C1 segment of cervical spinal cord (tissue), 14 donors: ENCODE measurements at places on chromosomes 2 and 18.

DNA sequence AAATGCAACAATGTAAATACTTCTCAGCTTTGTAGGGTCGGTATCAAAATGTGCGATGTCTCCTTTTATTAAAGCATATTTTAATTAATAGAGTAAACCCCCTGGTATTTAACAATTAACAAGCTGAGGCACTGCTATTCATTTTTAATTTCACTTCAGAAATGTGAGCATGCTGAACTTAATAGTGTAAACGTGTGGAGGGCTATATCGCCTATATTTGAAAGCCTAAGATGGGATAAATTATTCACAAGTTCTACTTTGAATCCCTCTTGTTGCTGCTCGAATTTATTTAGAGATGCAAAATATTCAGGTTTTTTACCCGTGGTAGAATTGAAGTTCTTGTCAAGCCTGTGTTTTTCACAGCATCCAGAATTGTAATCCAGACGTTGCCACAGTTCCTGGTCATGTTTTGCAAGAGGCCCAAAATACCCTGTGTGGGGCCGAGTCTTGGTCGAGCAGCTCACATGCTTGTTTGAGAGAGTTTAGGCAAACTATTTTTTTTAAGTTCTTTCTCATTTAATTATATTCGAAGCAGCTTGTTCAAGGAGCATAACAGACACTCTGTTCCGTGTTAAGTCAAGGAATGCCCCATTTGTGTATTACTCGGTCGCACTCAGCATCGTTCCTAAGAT lies 2.5 kb downstream of the SALL3 start:
- DNase-seq, result no peak

- no peak for DNase-seq
Observed at GRCh38 chr2:19669559-19669958, 232.2 kb downstream of the TTC32 start.

DNA sequence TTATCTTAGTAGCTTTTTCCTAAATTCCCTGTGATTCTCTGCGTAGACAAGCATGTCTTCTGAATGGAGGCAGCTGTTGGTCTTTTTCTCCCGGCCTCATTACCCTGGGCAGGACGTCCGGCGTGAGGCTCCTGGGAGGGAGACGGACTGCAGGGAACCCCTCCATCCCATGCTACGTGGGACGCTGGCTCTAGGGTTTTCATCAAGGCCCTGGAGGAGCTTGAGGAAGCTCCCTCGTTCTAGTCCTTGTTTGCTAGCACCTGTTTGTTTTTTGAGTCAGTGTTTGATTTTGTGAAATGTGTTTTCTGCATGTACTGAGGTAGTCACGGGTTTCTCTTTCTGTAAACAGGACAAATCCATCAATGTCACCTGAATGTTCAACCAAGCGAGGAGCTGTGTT lies 99.3 kb upstream of the TMEM18 start:
- DNase-seq, result no peak

DNA sequence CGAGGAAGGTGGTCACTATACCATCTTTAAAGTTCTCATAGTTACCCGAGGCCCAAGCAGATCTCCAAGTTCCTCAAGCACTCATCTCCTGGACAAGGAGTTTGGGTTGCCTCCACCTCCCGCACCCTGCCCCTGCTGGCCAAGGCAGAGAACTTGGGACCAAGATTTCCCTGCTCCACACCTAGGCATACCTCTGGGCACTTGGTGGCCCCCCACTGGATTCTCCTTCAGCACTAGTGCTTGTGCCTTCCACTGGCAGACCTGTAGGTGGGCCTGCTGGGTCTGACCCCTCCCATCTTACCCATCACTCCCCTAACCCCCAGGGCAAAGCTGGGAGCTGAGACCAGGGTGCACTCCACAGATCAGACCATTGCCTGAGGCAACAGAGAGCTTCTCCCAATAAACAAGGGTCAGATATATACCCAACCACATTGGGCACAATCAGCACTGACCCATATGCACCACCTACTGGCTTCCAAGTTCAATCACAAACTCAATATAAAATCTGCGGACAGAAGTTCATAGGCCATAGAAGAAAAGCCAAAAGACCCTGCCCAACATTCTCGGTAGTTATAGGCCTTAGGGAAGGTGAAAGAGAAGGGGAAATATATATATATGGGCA lies 244.2 kb downstream of the EXOC6B start:
- no peak for DNase-seq

GRCh38 chr2:186543561-186544131 lies 46.2 kb upstream of the ITGAV start:
- no peak for DNase-seq

- no peak for DNase-seq
Observed at GRCh38 chr2:41791523-41791922, 256.3 kb upstream of the PKDCC start.

GRCh38 chr2:165067643-165068486 lies 112.5 kb upstream of the SLC38A11 start:
- peak; percentile 73 for DNase-seq

- no peak for DNase-seq
Observed at GRCh38 chr2:133821107-133821760, 253.0 kb upstream of the NCKAP5 start.

DNA sequence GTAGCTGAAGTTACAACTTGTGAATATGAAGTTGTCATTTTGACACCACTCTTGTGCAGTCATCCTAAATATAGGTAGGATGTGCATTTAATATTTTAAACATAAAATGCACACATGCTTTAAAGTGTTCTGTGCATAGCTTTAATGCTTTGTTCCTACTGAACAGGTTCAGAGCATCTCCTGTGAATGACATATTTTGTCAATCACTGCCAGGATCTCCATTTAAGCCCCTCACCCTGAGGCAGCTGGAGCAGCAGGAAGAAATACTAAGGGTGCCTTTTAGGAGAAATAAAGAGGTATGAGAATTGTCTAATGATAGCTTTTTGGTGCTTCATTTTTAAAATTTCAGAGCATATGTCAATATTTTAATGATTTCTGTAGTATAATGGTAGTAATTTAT lies 14.7 kb downstream of the ERLEC1 start:
- no peak for DNase-seq

DNA sequence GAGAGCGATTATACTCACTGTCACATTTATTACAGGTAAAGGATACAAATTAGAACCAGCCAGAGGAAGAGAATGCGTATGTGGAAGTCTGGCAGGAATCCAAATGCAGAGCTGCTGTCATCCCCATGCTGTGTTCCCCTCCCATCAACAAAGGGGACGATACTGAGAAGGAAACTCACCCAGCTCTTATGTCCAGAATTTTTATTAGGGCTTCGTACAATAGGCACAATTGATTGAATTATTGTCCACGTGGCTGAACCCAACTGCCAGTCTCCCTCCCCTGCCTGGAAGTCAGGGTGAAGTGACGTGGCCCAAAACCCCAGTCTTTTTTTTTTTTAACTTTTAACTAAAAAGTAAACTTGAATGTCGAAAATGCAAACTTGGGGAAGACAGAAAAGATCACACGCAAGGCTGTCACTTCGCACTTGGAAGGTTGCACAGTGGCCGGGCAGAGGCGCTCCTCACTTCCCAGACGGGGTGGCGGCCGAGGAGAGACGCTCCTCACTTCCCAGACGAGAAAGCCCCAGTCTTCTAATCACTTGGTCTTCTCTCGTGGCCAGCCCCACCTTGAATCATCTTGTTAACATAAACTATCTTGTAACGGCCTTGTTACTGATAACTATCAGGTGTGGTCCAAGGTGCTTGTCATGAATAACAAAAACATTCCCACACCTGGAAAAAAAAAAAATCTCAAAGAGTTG lies 40.0 kb upstream of the ITSN2 start:
- DNase-seq, result no peak

GRCh38 chr2:69059731-69060290 lies 46.8 kb downstream of the ANTXR1 start:
- no peak for DNase-seq

DNA sequence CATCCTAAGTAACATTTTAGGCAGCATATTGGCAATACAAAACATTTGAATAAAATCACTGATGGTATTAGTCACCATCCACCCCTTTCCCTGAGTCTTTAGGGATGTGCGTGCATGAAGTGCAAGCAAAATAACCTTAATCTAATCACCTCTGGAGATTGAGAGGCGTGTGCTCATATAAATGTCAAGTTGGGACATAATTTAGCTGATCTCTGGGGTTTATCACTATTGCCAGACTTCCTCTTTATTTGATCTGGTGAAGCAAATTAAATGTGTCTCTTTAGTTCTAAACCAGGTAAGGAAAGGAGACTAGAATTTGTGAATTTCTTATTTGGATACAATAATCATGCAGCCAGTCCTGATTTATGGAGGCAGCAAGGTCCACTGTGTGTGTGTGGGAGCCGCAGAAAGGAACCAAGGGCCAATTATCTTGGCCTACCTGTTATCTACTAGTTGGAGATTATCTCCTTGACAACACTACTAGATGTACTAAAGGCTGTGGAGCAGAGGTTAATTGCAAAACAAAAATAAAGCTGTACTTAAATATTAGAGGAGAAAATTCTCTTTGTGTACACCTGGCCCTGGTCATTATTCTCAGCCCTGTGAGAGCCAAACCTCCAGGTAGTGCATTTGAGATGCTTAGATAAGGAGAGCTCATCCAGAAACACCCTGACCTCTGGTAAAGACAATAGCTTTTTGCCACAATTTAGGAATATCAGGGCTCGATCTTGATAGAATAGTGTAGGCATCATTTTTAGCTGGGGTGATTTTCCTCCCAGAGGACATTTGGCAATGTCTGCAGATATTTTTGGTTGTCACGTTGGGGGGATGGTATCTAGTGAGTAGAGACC lies 78.2 kb downstream of the HRH4 start:
- DNase-seq, result no peak

DNA sequence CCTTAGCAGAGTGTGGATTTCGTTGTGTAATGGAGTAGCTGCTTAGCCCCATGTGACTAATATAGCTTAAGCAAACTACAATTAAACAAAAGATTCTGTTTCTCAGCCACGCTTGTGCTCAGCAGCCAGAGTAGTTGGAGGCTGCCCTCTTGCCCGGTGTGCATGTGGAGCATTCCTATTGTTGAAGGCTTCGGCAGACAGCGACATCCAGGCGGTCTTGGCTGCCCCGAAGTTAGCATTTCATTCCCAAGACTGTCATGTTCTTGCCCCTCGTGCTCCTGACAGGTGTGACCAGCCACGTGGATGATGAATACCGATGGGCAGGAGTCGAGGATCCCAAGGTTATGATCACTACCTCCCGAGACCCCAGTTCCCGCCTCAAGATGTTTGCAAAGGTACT lies 2.4 kb downstream of the IMP4 start:
- no peak for DNase-seq

- no peak for DNase-seq
Observed at GRCh38 chr2:62426154-62426912, 79.7 kb downstream of the TMEM17 start.

- no peak for DNase-seq
Observed at GRCh38 chr2:119085613-119086012, 72.9 kb downstream of the C1QL2 start.

GRCh38 chr2:137178951-137179377 lies 413.6 kb downstream of the THSD7B start:
- no peak for DNase-seq
